ENCODE measurements at places on chromosomes 13 and 19.

- DNase-seq: no peak
These were observed 35.0 kb upstream of the KLF2 start for GRCh38 chr19:16289594-16289993.

DNA sequence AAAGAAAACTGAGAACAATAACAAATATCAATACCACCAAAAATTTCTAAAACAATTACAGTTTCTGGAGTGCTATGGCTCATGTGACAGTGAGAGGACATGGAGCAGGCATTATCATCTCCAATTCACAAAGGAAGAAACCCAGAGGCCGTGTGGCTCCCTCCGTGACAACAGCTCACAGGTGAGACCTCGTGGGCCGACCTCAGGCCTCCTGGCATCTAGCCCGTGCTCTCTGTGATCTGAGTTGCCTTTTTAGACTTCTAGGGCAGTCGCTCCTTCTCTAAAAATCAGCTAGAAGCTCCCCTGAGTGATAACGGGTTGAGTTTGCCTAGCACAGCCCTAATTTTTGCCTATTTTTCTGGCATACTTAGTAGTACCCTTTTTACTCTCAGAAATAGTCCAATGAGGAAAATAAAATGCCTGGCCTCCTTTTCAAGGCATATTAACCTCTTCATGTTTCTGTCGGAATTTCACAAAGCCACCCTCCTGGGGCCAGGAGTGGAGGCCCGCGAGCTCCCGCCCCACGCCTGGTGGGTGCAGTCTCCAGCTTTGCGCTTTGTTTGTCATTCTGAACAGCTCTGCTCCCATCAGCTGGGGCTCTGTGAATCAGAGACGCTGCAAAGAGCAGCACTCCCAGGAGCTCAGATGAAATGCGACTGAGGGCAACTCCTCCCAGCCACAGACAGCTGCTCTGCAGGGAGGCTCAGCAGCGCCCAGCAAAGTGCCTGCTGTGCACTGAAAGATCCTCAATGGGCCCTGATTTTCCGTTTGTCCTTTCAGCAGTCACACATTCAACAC, 292.5 kb downstream of the UQCRFS1 start:
- DNase-seq: no peak

- DNase-seq: no peak
These were observed 1171.2 kb downstream of the DIAPH3 start for GRCh38 chr13:58992478-58993042.

DNA sequence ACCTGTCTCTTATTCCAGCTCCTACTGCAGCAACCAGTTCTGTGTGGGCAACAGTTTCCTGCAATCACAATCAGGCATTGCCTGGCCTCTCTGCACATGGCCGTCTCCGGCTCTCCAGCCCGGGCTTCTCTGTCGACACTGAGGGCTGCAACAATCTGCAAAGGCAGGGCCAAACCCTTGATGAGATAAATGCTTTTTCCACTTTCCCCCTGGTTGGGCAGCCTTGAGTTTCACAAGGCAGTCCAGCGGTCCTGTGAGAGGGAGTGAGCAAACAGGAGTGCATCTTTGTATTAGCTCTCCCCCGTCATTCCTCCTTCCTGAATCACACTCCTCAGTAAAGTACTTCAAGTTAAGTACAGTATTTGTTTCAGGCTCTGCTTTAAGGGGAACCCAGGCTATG, 40.7 kb upstream of the VWA8 start:
- DNase-seq: no peak

DNA sequence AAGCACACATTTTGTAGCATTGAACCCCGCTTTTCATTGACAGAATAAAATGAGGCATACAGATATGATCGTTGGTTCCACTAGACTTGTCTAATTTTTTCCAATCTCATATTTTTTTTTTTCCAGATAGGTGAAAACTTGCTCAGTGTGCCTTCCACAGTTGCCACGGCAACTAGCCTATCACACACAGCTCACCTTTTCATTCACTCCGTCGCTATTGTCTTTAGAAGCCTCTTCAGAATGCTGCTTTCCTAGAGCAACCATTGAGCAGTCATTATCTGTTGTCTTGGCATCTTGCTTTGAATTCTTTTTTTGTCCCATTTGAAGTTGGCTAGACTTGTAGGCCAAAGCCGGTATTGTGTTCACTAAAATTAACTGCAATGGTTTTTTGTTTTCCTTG, 37.7 kb upstream of the ESD start:
- no peak for DNase-seq

GRCh38 chr19:19775891-19776205, 42.9 kb upstream of the ZNF14 start:
- no peak for DNase-seq

DNA sequence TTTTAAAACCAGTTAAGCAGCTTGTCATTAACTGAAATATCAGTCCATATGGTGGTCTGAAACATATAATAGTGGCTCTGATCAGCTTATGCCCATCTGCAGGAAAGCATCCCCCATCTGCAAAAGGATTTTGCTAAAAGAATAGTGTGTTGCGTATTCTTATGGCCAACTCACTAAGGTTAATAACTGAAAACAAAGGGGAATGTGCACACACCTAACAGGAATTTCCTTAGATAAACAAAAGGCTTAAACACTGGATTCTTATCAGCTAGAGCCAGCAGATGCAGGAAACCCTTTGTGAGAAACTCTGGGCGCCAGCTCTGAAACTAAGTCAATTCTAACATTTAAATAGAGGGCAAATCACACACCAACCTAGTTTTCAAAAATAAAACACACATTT, 22.1 kb downstream of the VPS36 start:
- no peak for DNase-seq

DNA sequence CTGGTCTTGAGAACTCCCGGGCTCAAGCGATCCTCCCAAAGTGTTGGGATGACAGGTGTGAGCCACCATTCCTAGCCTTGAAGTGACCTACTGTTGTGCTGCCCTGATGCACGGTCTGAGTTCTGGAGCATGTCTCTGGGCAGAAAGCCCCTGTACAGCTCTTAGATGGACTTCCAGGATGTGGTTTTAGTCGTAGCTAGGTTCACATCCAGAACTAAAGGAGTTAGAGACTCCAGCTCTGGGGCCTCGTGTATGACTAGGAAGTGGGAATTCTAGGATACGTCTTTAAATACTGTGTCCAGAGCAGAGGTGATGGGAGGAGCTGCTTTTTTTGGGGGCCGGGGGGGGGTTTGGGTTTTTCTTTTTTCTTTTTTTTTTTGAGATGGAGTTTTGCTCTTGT, 12.2 kb downstream of the UPF1 start:
- no peak for DNase-seq

GRCh38 chr19:46932346-46932745, 71.5 kb downstream of the ARHGAP35 start:
- no peak for DNase-seq

DNA sequence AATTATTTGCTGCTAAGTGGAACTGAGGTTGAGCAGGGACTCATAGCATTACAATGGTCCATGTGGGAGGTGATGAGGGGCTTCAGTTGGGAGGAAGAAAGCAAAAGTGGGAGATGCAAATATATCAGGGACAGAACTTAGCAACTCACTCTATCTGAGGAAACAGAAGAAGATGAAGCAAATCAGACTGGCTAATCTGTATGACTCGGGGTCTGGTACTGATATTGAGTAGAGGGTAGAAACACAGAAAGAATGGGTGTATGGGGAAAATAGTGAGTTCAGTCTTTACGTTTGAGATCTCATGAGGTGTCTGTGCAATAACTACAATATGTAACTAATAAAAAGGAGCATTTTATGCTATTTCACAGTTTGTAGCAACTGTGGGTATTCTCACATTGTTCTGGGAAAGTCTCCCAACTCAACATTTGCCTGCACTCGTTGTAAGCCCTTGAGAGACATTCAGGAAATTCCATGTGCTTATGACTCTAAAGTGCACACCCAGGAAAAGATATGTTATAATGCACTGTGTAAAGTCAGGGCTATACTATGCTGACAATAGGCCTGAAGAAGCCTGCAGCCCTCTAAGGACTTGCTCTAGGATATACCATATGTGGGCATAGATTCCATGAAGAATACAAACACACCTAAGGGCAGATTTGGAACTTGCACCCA, 183.5 kb downstream of the SPRY2 start:
- DNase-seq: no peak

DNA sequence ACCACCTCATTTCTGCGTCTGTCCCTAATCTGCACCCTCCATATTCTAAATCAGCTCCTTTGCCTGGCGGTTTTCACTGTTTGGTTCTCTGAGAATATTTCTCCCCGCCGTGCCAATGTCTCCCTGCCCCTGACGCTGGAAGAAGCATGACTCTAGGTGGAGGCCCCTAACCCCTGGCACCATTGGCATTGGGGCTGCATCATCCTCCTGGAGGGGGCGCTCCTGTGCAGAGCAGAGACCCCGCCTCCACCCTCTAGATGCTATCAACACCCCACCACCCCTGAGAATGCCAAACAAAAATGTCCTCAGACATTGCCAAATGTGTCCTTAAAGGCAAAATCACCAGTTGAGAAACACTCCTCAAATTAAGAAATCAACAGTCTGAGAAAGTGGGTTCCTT, 6.5 kb downstream of the ZSCAN5B start:
- DNase-seq: no peak

DNA sequence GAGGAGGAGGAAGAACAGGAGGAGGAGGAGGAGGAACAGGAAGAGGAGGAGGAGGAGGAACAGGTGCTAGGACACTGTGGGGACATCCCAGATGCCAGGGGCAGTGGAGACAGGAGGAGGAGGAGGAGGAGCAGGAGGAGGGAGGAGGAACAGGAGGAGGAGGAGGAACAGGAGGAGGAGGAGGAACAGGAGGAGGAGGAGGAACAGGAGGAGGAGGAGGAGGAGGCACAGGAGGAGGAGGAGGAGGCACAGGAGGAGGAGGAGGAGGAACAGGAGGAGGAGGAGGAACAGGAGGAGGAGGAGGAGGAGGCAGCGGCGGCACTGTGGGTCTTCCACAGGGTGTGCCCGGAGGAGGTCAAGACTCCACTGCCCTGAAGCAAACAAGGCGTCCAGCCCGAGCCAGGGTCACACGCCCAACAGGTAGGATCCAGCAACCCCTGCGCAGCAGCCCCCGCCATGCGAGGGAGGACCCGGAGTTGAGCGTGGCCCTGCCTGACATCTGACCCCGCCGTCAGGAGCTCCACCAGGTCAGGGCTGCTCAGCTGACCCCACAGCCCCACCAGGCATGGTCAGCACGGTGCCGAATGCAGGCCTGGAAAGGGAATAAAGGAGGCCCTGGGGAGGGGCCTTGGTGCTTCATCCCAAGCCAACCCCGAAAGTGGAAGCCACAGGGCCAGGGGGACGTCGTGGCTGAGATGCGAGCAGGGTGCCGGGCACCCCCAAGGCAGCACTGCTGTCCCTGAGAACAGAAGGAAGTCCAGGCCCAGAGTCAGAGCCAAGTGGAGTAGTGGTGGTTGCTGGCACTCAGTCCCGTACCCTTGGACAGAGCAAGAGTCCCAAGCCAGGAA, 9.2 kb downstream of the SBNO2 start:
- no peak for DNase-seq

DNA sequence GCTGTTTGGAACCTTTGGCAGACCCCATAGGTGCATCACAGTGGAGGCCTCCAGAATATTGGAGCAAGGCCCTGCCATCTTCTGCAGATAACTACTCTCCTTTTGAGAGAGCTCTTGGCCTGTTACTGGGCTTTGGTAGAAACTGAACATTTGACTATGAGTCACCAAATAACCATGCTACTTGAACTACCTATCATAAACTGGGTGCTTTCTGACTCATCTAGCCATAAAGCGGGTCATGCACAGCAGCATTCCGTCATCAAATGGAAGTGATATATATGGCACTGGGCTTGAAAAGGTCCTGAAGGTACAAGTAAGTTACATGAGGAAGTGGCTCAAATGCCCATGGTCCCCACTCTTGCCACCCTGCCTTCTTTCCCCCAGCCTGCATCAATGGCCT, 782.5 kb upstream of the SLITRK6 start:
- DNase-seq: no peak

GRCh38 chr19:3979674-3980352, 5.5 kb downstream of the EEF2 start:
- DNase-seq: peak; percentile 81

DNA sequence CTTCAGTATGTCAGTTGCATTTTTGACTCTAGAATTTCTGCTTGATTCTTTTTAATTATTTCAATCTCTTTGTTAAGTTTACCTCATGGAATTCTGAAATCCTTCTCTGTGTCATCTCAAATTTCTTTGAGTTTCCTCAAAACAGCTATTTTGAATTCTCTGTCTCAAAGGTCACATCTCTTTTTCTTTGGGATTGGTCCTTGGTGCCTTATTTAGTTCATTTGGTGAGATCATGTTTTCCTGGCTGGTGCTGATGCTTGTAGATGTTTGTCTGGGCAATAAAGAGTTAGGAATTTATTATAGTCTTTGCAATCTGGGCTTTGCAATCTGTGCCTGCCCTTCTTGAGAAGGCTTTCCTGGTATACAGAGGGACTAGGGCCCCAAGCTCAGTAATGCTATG, 18.5 kb upstream of the KBTBD7 start:
- DNase-seq: no peak

GRCh38 chr13:23718996-23719395, 148.8 kb downstream of the TNFRSF19 start:
- DNase-seq: no peak

Data from posterior cingulate gyrus (tissue), 11 donors.